ENCODE measurements at places on chromosomes 7 and 10. TPM values are rescaled to one million over a fixed set of nuclear protein-coding genes. Genes with fewer than 3 reads are reported as not detected.

DNA sequence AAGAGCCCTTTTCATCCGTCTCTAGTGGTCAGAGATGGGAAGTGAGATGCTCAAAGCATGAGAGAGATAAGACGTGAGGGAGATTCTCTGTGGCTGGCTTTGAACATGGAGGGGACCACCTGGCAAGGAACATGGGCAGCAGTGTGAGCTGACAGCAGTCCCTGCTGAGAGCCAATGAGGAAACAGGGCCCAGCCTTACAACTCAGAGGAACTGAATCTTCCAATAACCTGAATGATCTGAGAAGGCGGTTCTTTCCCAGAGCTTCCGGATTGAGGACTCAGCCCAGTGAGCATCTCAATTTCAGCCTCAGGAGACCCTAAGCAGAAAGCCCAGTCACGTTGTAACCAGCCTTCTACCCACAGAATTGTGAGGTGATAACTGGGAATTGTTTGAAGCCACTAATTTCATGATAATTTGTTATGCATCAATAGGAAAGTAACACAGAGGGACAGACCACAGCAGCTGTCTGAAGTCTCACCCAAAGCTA, 33.9 kb upstream of the IKZF1 start:
- H3K4me3 ChIP-seq, result no peak overlapping the region
- no peak overlapping the region for H3K27ac ChIP-seq
- peaks cover 2% of the 10 kb centered on the region for H3K27me3 ChIP-seq
- H3K36me3 ChIP-seq, result no peaks in the 10 kb centered on the region
- DNase-seq, result no peak

GRCh38 chr10:122225330-122225729, 45.8 kb upstream of the BTBD16 start:
- no peak overlapping the region for H3K4me3 ChIP-seq
- peaks cover 18% of the 10 kb centered on the region for H3K27me3 ChIP-seq
- peaks cover 44% of the 10 kb centered on the region for H3K4me1 ChIP-seq
- no peak for DNase-seq

DNA sequence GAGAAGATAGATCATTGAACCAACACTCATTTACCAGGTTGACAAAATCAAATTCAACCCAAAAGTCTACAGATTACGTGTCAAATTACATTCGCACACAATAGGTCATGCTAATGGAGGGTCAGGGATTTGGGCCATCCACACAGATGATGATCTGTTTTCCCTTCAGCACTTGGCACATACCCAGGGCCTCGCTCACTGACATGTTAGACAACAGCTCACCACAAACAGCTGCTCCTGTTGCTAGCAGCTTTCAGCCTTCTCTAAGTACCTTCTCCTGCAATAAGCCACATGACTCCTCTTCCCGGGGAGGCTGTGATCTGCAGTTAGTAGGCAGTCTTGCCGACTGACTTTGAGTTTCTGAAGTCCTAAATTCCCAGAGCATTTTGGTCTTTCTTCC, 18.4 kb downstream of the NKX2-3 start:
- no peak overlapping the region for H3K4me3 ChIP-seq
- H3K4me1 ChIP-seq, result peaks cover 9% of the 10 kb centered on the region
- H3K27ac ChIP-seq, result no peak overlapping the region
- H3K36me3 ChIP-seq, result peaks cover 9% of the 10 kb centered on the region

DNA sequence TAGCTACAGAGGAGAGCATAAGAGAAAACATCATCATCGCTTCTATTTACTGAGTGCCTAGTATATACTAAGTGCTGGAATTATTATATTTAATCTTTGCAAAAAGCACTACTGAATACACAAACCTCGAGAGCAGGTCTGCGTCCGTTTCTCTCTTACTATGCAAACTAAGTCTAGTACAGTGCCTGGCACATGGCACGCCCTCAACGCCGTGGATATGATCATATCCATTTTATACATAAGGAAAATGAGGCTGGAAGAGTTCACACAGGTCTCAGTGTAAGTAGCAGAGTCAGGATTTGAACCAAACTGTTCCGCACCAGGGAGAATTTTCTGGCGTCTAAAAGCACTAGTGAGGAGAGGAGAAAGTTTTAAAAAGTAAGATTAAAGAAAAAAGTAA, 17.6 kb downstream of the MXI1 start:
- H3K27me3 ChIP-seq, result peaks cover 17% of the 10 kb centered on the region
- no peak for DNase-seq
- H3K4me1 ChIP-seq, result peaks cover 23% of the 10 kb centered on the region

DNA sequence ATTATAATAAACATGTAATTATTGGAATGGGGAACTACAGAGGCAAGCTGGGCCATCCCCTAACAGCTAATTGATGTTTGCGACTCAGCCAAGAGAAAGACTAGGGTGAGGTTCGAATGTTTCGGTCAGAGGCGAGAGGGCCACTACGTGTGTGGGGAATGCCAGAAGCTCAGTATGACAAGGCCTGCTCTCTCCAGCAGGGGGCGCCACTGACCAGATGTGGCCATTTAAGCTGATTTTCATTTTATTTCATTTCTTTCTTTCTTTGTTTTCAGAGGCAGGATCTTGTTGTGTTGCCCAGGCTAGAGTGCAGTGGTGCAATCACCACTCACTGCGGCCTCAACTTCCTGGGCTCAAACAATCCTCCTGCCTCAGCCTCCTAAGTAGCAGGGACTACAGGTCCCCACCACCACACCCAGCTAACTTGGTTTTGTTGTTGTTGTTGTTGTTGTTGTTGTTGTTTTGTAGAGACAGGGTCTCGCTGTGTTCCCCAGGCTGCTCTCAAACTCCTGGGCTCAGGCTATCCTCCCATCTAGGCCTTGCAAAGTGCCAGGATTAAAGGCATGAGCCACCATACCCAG, 38.1 kb downstream of the TMEM130 start:
- H3K4me3 ChIP-seq, result no peak overlapping the region
- peak; percentile 50 for DNase-seq
- peaks cover 7% of the 10 kb centered on the region for H3K4me1 ChIP-seq
- no peaks in the 10 kb centered on the region for H3K36me3 ChIP-seq
- H3K27ac ChIP-seq, result no peak overlapping the region

- no peak overlapping the region for H3K27ac ChIP-seq
- no peak for DNase-seq
- peaks cover 10% of the 10 kb centered on the region for H3K4me1 ChIP-seq
- no peaks in the 10 kb centered on the region for H3K27me3 ChIP-seq
Measured at GRCh38 chr10:61621605-61622051, 41.1 kb upstream of the CABCOCO1 start.

DNA sequence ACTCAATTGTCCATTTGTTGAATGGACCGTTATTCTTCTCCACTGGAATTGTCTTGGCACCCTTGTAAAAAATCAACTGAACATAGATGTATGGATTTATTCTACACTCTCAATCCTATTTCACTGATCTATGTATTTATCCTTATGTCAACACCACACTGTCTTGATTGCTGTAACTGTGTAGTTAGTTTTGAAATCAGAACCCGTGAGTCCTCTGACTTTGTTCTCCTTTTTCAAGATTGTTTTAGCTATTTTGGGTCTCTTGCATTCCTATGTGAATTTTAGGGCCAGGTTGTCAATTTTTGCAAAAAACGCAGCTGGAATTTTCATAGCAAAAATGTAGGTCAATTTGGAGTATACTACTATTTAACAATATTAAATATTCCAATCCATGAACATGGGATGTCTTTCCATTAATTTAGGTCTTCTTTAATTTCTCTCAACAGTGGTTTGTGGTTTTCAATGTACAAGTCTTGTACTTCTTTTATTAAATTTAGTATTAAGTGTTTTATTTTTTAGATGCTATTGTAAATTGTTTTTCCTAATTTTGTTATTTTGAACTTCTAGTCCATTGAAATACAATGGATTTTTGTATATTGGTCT, 10.0 kb downstream of the CAMK2B start:
- H3K4me3 ChIP-seq, result no peak overlapping the region
- H3K27me3 ChIP-seq, result peaks cover 3% of the 10 kb centered on the region
- H3K4me1 ChIP-seq, result peaks cover 9% of the 10 kb centered on the region
- no peak for DNase-seq
- H3K36me3 ChIP-seq, result peaks cover 6% of the 10 kb centered on the region

- peaks cover 2% of the 10 kb centered on the region for H3K27me3 ChIP-seq
- no peaks in the 10 kb centered on the region for H3K36me3 ChIP-seq
- no peak overlapping the region for H3K4me3 ChIP-seq
Measured at GRCh38 chr7:17773289-17773626, 167.0 kb downstream of the SNX13 start.

- no peaks in the 10 kb centered on the region for H3K4me1 ChIP-seq
- H3K36me3 ChIP-seq, result peaks cover 7% of the 10 kb centered on the region
- H3K4me3 ChIP-seq, result no peak overlapping the region
- no peak overlapping the region for H3K27ac ChIP-seq
- no peaks in the 10 kb centered on the region for H3K27me3 ChIP-seq
Measured at GRCh38 chr10:96772196-96772595, 51.9 kb upstream of the PIK3AP1 start.

DNA sequence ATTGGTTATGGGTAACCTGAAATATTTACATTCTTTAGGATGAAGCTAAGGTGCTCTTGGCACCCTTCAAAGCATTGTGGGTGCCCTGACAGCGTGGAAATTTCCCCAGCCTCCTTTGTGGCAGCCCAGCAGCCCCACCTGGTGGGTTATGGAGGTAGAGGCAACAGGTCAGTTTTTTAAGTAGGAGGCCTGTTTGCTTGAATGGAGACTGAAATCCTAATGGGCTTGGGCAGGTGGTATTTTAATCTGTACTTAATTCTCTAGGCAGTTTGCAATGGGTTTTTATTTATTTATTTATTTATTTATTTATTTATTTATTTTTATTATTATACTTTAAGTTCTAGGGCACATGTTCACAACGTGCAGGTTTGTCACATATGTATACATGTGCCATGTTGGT, 139.4 kb downstream of the EPC1 start:
- no peak overlapping the region for H3K27ac ChIP-seq
- no peaks in the 10 kb centered on the region for H3K4me1 ChIP-seq
- peaks cover 10% of the 10 kb centered on the region for H3K36me3 ChIP-seq

GRCh38 chr7:151059367-151060112, at the start of gene SLC4A2:
Gene SLC4A2, plus strand, starts transcription at chr7:151059589. Its CDS starts 2,399 bp downstream, at chr7:151061988.
- peak; percentile 65 for DNase-seq
- peaks cover 21% of the 10 kb centered on the region for H3K4me1 ChIP-seq
- H3K4me3 ChIP-seq, result peak within 1 kb of the TSS; percentile 99
- peak within 1 kb of the TSS; percentile 99 for H3K27ac ChIP-seq
- peaks cover 22% of the 10 kb centered on the region for H3K27me3 ChIP-seq

- H3K27ac ChIP-seq, result no peak overlapping the region
- DNase-seq, result no peak
- no peak overlapping the region for H3K4me3 ChIP-seq
- peaks cover 1% of the 10 kb centered on the region for H3K27me3 ChIP-seq
- no peaks in the 10 kb centered on the region for H3K4me1 ChIP-seq
Measured at GRCh38 chr7:49635800-49636199, 137.6 kb upstream of the VWC2 start.

DNA sequence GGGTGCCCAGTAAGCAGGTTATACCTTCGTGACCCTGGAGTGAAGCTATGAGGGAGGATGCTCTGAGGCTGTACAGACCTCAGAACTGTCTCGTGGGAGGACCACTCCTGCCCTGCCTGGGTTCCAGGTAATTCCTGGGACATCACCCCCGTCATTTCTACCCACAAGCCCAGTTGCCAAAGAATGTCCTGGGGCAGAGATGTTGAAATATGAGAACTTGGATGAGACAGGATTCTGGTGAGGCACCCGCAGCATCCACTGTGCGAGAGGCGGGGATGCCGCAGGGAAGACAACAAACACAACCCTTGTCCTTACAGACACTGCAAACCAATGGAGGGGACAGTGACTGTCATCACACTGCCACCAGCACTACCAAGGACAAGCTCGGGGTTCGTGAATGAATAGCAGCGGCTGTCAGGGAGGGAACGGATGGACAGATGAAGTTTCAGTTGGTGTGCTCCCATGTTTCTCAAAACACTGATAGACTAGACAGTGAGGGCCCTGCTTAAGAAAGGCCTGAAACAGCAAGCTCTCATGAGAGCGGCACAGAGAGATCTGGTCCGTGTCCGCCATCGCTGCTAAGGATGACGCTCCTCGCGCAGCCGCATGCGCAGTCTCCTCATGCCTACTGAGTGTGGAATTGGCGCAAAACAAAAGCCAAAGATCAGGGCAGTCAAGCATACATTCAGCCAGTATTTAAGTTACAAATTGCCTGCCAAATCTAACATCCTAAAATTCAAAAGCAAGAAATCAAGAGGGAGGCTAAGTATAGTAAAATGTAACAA, 82.0 kb upstream of the RHEB start:
- H3K36me3 ChIP-seq, result peaks cover 4% of the 10 kb centered on the region
- peaks cover 4% of the 10 kb centered on the region for H3K27me3 ChIP-seq
- H3K27ac ChIP-seq, result no peak overlapping the region
- no peak for DNase-seq
- no peak overlapping the region for H3K4me3 ChIP-seq

- H3K4me1 ChIP-seq, result peaks cover 2% of the 10 kb centered on the region
- H3K27me3 ChIP-seq, result peaks cover 48% of the 10 kb centered on the region
- H3K36me3 ChIP-seq, result no peaks in the 10 kb centered on the region
- peak overlapping the region; percentile 42 for H3K4me3 ChIP-seq
- H3K27ac ChIP-seq, result no peak overlapping the region
- DNase-seq, result peak; percentile 41
Measured at GRCh38 chr7:155466142-155466813, 8.3 kb downstream of the EN2 start.

DNA sequence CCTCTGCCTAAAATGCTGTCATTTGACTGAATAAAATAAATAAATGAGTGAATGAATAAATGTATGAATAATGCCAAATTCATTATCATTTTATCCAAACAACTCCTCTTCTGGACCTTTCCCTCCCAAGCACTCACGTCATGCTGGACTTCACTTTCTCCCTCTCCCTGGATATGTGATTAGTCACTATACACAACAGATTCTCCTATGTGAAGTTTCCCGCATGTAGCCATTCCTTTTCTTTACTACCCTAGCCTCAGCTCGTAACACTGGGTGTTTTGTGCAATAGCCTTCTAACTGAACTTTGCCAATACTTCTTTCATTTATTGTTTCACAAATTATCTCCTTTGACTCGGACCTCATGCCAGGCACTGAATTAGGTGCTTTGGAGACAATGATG, 87.6 kb upstream of the IL6 start:
- H3K36me3 ChIP-seq, result peaks cover 26% of the 10 kb centered on the region
- no peak for DNase-seq
- H3K4me3 ChIP-seq, result no peak overlapping the region
- no peaks in the 10 kb centered on the region for H3K4me1 ChIP-seq

DNA sequence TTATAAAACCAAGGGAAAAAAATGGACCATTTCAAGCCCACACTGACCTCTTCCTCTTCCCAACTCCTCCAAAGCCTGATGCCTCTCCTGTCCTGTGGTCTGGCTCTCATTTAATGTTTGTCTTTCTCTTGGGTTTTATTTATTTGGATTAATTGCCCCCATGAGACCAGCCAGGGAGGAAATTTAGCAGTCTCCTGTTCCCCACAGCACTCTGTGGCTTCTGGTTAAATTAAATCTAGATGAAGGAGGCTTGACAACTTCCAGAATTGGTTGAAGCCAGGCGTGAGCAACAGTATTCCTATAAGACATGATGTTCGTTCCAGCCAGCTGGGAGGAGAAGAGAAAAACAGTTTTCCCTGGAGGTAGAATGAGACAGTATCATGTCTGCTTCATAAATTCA, 15.1 kb upstream of the PRLHR start:
- peaks cover 2% of the 10 kb centered on the region for H3K27me3 ChIP-seq
- peaks cover 8% of the 10 kb centered on the region for H3K4me1 ChIP-seq

GRCh38 chr10:75407713-75408508, 6.3 kb upstream of the ZNF503 start:
- H3K27ac ChIP-seq, result no peak overlapping the region
- peak; percentile 52 for DNase-seq
- no peaks in the 10 kb centered on the region for H3K36me3 ChIP-seq
- H3K4me1 ChIP-seq, result peaks cover 12% of the 10 kb centered on the region

IRF5 gene
- total RNA-seq, result not detected

ICA1 gene
- 9.8 TPM for total RNA-seq

UTF1 gene
- 0.61 TPM for total RNA-seq

ADARB2 gene
- total RNA-seq, result 20.6 TPM

SLC26A4 gene
- 0.34 TPM for total RNA-seq

IDI2 gene
- not detected for total RNA-seq

MACC1 gene
- total RNA-seq, result 0.29 TPM

TSPAN12 gene
- 6.0 TPM for total RNA-seq

HABP2 gene
- not detected for total RNA-seq
